ENCODE measurements at places on chromosomes 6 and 20.

GRCh38 chr20:9137001-9137400 lies 68.1 kb downstream of the PLCB4 start:
- peak; percentile 40 for DNase-seq

GRCh38 chr20:17803765-17804164 lies 104.0 kb downstream of the BANF2 start:
- no peak for DNase-seq

- no peak for DNase-seq
Measured at GRCh38 chr6:2589171-2589661, 161.5 kb downstream of the MYLK4 start.

- DNase-seq = no peak
Measured at GRCh38 chr6:109507490-109508072, 24.6 kb upstream of the ZBTB24 start.

GRCh38 chr20:40010483-40010882 lies 678.6 kb downstream of the MAFB start:
- DNase-seq = no peak

DNA sequence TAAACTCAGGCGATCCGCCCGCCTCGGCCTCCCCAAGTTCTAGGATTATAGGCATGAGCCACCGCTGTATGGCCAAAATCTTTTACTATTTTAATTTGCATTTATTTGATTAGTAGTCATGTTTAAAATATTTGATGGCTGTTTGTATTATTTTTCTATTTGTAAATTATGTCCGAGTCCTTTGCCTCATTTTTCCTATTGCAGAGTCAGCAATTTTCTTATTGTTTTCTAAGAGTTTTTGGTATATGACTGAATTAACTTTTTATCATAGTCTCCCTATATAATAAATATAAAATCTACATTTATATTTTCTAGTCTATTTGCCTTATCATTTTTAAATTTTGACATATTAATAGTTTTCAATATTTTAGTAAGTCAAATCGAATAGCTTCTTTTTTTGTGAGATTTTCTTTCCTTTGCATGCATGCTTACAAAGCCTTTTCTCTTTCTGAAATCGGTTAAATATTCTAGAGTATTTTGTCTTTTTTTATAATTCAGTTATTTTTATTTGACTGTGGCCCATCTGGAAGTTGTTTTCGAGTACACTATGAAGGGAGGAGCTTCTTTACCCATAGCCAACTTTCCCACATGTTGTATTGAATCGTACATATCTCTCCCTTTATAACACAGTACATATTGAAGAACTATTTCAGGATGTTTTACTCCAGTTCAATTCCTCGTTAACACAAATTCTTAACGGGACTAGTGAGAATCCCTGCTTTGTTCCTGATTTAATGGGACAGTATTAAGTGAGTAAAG lies 34.5 kb upstream of the RPS6KA2 start:
- DNase-seq = no peak

- DNase-seq = no peak
Measured at GRCh38 chr20:23205611-23206041, 119.5 kb upstream of the CD93 start.

GRCh38 chr6:142819603-142820337 lies 125.2 kb downstream of the HIVEP2 start:
- peak; percentile 86 for DNase-seq

DNA sequence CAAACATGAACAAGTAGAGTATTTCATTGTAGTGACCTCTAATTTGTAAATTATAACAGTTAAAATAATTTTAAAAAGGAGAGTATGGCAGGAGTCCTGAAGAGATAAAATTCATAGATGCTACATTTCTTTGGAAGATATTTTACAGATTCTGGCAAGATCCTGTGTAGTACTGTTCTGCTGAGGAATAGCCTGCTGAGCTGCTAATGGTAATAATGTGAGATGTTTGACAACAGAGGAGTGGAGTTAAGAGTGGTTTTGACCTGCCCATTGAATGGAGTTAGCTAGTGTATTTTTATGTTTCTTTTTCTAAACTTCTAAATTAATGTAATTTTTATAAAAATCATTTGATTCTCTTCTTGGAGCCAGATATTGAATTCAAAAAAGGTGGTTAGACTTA lies 11.8 kb downstream of the CLVS2 start:
- no peak for DNase-seq

GRCh38 chr20:56158489-56158888 lies 90.0 kb upstream of the MC3R start:
- DNase-seq = no peak

DNA sequence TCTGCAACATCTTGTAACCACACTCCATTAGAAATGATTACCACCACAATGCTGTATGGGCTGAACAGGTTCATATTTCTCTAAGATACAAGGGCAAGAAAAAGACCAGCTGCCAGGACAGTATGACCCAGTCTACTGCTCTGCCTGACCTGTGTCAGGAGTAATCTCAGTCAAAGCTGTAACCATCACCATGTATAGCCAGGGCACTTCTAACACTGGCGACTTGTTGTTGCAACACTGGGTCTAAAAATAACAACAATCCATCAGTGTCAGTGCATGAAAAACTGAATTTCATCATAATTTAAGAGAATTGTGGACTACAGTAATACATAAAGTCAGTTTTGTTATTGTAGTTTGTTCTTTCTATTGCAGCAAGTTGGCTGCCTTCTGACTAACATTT lies 738.6 kb upstream of the ADGRB3 start:
- DNase-seq = peak; percentile 88

GRCh38 chr6:125262016-125263013 lies 39.5 kb downstream of the HDDC2 start:
- peak; percentile 25 for DNase-seq

DNA sequence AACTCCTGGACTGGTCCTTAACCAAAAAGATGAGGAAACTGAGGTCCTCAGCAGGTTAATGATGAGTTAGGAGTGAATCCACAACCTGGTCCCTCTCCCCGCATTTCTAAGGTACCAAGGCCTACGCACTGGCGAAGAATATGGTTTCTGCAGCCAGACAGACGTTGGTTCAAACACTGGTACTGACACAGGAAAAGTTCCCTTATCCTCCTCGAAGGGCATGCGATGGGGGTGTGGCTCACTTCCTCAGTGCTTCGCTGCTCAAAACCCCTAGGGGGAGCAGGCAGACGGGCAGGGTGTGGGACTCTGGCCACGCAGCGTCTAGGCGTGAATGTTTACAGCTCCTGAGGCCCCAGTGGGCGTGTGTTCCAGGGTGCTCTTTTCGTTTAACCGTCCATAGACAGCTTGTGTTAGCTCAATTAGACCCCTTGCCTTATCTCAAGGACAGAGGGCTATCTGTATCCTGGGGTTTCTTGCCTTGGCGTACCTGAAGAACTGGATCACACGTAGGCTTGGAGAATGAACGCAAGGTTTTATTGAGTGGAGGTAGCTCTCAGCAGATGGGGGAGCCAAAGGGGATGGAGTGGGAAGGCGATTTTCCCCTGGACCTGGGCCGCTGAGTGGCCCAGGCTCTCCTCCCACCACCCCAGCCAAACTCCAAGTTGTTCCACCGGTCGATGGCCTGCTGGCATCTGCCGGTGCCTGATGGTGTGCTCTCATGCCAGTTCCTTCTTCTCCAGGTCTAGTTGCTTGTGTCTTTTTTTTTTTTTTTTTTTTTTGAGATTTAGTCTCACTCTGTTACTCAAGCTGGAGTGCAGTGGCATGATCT lies 31.8 kb upstream of the PTPN1 start:
- DNase-seq = peak; percentile 92

DNA sequence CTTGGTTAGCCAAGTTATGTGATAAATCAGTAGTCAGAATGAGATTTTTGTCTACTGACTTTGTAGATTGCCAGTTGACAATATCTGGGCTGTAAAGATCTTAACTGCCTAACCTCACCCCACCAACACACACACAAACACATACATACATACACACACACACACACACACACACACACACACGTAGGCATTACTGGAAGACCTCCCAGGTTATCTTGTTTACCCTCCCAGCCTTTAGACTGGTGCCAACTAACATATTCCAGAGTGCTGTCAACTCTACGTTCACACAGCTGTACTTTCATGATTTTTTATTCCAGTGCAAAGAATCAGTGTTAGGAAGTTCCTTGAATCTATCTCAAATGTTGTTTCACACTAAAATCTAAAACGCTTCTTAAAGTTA lies 38.9 kb downstream of the BMP5 start:
- no peak for DNase-seq

DNA sequence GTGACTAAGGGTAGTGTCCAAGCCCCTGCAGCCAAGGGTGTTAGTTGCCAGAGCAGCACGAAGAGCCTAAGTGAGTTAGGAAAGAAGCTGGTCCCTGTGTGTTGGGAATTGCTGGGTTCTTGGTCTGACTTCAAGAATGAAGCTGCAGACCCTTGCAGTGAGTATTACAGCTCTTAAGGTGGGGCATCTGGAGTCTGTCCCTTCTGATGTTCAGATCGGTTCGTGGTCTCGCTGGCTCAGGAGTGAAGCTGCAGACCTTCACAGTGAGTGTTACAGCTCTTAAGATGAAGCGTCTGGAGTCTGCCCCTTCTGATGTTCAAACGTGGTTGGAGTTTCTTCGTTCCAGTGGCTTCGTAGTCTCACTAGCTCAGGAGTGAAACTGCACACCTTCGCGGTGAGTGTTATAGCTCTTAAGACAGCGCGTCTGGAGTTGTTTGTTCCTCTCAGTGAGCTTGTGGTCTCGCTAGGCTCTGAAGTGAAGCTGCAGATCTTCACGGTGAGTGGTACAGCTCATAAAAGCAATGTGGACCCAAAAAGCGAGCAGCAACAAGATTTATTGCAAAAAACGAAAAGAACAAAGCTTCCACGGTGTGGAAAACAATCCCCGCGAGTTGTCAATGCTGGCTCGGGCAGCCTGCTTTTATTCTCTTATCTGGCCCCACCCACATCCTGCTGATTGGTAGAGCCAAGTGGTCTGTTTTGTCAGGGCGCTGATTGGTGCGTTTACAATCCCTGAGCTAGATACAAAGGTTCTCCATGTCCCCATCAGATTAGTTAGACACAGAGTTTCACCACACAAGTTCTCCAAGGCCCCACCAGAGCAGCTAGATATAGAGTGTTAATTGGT lies 31.8 kb downstream of the PXDC1 start:
- DNase-seq = no peak

DNA sequence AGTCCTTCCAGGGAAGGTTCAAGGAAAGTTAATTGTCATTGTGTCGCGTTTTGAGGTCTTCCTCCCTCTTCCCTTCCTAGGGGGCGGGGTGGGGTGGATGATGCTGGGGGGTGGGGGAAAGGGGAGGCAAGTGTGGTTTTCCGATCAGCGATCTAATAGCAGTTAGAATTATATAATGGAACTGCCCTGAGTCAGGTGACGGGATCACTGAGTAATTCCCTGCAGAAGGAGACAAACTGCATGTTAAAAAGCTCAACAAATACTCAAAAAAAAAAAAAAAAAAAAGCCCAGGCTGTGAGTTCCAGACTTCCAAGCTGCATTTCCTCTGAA lies 240.4 kb downstream of the PHACTR1 start:
- no peak for DNase-seq

DNA sequence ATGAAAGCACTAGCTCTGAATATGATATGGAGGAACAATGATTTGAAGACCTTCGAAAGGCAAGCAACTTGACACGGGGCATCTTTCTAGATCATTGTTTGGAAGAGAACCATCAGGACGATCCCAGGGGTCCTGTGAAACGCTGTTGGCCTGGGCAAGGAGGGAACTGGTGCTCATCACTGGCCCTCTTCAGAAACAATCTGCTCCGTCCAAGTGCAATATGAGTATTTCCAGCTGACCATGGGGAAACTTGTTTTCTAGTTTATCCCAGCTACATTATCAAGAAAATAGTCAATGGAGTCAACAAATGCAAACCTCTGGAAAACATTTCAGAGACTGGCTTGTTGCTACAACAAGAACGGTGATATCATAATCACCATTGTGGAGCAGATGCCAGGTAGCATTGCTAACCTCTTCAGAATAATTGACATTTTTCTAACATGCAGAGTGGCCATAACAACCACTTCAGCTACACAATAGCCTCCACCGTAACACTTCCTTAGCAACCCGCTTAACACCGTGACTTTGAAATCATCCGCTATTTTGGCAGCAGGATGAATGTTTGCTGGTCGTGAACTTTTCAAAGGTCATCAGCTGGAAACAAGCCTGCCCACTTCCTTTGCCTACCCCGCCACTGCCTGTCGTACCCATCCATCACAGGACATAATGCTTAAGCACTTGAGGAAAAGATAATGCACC lies 112.0 kb upstream of the PDE10A start:
- DNase-seq = no peak

DNA sequence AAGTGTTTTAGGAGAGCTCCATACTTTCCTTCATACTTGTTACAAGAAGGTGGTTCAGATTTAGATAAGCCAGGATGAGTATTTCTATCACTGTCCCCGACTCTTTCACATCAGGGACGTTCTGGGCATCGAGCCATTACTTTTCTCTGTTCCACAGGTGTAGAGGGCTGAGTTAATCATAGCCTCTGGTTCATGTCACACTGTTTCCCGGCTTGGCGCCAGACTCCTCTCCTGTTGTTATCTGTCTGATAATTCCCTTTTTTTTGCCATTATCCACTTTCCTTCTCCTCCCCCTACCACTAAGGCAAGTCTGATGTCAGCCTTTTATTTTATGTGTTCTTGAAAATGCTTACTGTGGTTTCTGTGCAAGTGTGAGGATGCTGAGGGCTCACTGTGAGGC lies 593.4 kb downstream of the UTRN start:
- DNase-seq = no peak

DNA sequence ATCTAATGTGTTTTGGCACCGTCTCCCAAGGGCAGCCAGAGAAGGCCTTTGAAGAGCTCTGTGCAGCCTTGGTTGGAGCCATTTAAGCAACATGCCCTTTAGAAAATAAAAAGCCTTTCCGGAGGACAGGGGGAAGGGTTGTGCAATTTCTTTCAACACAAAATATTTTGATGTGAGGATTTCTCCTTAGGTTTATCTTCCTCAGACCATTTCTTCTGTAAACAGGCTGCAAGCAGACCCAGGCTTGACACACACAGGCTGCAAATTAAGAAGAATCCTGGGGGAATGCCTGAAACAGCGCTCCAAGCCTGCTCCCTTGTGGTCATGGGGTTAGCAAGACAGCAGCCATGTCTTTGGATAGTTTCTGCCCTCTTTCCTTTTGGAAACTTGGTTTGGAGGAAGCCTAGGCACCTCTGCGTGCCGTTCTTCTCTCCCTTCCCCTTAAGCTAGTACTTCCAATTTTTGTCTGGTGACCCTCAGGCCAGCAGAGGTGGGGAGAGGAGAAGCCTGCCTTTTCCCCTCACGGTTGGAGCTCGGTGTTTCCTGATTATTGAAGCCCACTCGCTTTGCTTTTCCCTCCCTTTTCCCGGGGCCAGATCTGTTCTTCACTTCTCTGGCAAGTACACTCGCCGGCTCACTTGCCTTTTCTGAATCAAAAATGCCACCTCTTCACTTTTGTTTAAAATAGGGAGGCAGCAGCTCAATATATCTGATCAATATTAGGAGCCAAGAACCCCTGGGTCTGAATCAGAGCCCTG lies 39.6 kb upstream of the NOX3 start:
- peak; percentile 61 for DNase-seq

GRCh38 chr6:165890404-165890735 lies 227.3 kb upstream of the PDE10A start:
- no peak for DNase-seq

DNA sequence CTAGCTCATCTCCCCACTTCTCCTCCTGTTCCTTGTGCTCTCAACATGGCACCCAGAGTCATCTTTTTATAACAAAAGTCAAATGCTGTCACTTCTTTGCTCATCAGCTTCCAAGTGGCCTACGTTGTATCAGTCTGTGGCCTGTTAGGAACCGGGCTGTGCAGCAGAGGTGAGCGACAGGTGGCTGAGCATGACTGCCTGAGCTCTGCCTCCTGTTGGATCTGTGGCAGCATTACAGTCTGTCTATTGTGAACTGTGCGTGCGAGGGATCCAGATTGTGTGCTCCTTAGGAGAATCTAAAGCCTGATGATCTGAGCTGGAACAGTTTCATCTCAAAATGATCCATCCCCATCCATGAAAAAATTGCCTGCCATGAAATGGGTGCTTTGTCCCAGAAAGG lies 129.6 kb downstream of the FNDC1 start:
- DNase-seq = no peak
